ENCODE measurements at places on chromosomes 5 and 9. TPM values are rescaled to one million over a fixed set of nuclear protein-coding genes. Genes with fewer than 3 reads are reported as not detected.

The GABBR2 gene
- polyA plus RNA-seq: 4.5 TPM

The TRIM36 gene
- polyA plus RNA-seq: 2.8 TPM

The PSD2 gene
- polyA plus RNA-seq: 1.7 TPM

The CER1 gene
- polyA plus RNA-seq: 2.3 TPM

The FBP1 gene
- polyA plus RNA-seq: 66.0 TPM
